ENCODE measurements at places on chromosomes 6 and 20.
A peak's percentile ranks its signal among the peaks of the same experiment; 100 is the strongest.

DNA sequence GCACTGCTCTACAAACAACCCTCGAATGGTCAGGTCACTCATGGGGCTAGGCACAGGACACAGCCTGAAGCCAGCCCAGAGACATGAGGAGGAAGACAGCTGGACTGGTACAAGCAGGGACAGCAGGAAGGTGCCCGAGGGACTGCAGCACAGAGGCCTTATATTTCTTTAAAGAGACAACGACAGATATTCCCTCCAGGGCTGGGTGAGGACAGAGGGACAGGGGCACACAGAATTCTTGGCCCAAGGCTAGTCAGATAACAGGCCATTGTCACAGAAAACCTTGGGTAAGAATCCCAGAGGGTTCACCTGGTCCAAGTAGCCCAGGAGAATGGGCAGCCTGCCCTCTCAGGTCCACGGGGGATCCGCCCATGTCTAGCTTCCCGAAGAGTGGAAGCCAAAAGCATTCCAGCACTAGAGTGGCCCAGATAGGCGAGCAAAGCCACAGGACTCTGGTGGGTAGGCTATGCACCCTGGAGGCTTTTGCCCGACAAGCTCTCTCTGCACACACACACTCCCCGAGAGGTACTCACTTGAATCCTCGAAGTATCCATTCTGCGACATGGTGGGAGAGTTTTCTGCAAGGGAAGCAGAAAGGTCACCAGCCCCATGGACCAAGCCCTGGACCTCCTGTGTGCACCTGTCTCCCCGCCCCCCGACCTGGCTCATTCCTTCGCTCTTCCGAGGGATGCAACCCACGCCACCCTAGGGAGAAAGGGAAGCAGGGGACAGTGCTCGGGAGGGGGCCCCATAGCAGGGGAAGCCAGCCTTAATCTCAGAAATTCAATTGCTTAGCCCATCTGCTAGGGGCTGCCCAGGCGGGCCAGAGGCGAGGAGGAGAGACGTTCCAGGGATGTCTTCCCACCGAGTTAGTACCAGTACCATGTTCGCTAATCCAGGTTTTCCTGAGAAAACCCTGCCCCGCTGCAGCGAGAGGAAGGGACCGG, 1.7 kb downstream of the SLC4A11 start:
- no peak for DNase-seq

GRCh38 chr6:39792540-39793450, 619 bp downstream of the DAAM2 start:
- no peak for DNase-seq

- no peak for DNase-seq
Observed at GRCh38 chr20:19095762-19096161, 116.7 kb upstream of the SLC24A3 start.

DNA sequence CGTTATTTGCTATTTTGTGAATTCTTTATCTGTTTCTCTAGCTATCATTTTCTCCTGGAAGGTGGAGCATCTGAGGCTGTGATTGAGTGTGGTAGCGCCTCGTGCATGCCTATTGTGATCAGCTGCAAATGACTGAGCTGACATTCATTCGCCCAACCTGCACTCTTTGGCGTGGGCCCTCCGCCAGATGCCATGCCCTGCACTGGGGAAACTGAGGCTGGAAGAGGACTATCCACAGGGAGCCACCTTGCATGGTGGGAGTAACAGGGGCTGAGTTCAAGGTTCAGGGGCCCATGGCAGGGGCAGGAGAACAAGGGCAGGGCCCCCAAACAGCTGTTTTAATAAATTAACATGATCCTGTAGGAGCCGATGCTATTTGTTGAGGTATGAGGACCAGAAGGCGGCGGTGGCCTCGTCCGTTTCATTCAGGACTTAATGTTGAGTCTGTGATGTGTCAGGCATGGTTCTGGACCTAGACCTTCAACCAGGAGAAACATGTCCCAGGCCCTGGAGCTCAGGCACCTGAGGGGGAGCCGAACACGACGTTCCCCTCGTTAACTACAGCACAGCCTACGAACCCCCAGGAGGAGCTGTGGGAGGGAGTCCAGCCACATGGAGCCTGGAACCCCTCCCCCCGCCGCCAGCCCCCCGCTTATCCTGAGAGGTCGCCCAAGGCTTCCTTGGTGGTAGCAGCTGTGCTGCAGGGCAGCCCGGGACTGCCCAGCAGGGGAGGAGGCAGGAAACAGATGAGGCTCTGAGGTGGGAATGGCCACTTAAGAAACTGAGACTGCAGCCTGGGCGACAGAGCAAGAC, 242.9 kb downstream of the CDH4 start:
- no peak for DNase-seq

DNA sequence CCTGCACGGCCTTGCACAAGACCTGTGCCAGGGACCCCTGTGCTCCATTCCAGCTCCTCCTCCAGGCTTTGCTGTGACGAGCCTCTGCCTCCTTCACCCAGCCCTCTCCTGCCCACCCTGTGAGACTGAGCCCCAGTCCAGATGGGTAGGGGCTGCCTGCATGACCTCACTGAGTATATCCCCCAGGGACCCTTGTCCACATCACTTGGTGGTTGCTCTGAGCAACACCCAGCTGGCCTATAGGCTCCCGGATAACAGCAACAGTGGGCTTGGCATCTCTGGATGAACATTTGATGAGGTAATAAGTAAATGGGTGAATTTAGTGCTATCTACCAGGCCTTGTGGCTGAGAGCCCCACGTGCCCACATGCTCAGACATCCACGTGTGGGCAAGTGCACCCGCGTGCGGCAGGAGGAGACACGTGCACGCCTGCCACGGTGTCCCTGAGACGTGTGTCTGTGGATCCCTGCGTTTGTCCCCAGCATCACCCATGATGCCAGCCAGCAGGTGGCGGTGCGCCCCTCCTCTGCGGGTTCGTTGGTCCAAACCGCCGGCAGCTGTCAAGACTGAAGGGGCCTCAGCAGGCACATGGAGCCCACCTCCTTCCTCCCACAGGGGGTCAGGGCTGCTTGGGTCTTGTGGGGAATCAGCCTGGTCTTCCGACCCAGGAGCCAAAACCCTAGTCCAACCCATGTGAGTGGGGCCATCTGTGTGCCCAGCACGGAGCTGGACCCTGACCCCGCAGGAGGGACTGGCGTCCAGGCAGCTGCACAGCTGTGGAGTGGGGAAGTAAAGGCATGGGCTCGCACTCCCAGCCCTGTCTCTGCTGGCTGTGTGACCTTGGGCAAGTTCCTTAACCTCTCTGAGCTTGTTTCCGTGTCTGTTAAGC, 45.9 kb downstream of the FGD2 start:
- peak; percentile 94 for DNase-seq

- no peak for DNase-seq
Observed at GRCh38 chr6:158777510-158777909, 41.7 kb downstream of the EZR start.

DNA sequence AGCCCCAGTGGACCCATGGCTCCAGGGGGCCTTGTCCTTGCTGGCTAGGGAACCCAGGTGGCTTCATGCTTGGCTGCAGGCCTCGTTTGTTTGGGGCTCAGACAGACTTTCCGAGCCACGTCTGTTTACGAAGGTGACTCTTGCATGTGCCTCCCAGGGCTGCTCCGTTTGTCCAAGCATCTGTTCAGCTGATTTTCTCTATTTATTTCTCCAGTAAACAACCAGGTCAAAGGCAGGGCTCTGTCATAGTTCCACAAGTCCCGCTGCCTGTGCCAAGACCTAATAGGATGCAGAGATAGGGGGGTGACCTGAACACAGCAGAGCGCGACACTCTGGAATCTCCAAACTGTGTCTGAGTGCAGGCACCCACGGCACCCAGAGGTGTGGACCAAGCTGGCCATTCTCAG, 12.8 kb upstream of the SPO11 start:
- DNase-seq = no peak

GRCh38 chr6:20334334-20334733, 67.3 kb upstream of the E2F3 start:
- DNase-seq = no peak

DNA sequence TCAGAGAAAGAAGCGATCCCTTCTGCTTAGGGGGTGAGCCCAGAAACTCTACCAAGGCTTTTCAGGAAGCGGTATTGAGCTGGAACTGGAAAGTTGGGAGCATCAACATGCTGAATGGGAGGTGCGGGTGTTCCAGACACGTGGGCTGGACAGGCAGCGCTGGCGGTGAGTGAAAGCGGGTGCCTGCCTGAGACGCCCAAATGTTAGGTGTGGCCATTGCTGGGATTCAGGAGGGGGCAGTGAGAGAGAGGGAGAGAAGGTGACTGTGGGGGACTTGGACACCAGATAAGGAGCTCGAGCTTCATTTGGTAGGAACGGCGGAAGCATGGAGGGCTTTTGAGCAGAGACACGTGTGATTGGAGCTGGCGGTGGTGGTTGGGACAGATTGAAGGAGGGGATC, 157.7 kb downstream of the ZDHHC14 start:
- no peak for DNase-seq

GRCh38 chr20:46688151-46689081, 828 bp downstream of the TP53RK start:
- DNase-seq = peak; percentile 5

DNA sequence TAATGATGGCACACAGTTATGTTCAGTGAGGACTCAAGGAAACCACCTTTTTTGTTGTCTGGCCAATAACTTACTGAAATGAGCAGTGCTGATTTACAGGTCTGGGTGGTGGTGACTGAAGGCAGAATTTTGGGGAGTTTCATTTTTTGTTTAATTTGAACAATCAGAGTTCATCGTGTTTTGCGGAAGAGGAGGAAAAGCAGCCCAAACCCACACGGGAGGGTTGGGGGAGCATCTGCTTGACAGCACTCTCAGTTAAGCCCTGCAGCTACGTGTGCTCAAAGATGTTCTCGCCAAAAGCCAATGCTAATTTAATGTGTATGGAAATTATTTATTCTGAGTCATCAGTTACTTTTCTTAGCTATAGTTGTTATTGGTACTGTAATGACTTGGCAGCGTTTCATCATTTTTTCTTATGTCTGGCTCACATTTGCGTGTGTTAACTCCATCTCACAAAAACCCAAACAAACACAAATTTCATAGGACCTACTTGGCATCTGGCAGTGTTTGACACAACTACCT, 89.2 kb downstream of the UST start:
- peak; percentile 73 for DNase-seq

DNA sequence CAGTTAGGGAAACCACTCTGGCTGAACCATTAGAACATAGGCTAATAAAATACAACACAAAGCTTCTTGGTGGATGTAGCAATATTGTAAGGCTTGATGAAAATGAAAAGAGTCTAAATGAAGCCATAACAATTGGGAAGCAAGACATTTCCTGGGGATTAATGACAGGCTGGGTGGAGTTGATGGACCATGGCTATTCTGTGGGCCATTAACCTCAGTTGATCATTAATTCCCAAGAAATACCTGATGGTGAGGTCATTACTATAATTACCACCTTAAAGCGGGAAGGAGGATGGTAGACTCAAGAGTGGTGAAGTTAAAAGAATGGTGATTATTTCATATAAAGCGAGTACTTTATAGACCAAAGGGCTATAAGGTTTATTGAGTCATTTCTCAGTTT, 455.8 kb upstream of the MAP3K7 start:
- no peak for DNase-seq

DNA sequence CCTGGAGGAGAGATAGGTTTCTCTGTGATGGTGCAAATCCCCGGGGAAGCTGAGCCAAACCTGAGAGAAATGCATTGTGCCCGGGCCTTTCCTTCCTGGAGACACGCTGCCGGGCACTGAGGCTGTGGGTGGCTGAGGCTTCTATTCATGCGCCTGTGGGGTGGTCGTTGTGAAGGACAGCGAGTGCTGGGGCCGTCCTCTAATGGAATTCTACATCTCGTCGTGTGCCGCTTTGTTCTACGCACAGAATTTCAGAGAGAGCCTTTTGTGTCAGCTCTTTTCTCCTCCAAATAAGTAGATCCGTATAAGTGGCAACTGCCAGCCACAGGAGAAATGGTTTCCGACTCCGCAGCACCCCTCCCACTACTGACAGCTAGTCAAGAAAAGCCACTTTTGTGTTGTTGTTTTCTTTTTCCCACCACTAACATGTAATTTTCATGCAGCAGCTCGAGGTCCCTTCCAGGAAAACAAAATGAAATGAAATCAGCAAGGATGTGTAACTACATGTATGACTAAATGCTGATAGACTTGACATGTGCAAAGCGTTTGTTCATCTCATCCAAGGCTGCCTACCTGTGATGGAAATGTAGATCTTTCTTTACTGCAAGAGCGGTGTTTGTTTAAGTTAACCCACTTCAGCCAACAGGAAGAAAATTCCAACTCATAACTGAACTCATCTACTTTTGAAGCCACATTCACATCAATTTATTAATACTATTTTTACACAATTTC, 26.4 kb upstream of the PXDC1 start:
- DNase-seq = peak; percentile 39

DNA sequence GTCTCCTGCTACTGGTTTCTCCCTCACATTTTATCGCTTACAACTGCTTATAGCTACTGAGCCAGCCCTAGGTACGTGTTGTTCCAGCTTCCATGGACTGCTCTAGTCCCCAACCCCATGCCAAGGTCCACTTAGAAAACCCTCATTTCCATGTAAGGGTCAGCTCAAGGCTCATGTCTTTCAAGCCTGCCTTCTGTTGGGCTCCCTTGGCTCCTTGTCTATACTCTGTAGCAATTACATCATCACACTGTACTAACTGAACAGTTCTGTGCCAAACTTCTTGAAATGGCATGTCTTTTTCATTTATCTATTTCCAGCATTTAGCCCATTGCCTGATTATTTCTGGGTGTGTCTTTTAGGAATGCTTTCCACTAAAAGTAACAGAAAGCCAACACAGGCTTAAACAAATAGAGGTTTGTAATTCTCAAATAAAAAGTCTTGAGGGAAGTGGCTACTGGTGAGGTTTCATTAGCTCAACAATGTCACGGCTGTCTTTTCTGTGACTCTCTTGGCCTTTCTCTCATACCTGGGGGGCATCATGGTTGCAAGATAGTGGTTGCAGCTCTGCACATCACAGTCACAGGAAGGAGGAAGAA, 317.6 kb downstream of the TPBG start:
- no peak for DNase-seq

DNA sequence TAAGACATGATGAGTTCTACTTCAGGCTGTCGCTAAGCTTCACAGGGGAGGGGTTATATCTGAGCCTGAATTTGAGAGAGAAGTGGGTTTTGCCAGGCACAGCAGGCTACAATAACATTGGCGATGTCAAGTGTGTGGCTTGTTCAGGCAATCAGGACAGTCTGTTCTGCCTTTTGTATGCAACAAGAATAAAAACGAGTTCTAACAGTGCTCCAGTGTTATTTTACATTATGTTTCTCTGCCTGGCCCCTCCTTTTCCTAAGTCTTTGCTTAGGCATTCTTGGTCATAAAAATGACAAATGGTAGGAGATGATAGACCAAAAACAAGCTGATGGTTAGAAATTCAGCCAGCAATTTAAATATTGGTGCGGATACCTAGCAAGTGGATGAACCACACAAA, 26.8 kb downstream of the PAQR8 start:
- no peak for DNase-seq

DNA sequence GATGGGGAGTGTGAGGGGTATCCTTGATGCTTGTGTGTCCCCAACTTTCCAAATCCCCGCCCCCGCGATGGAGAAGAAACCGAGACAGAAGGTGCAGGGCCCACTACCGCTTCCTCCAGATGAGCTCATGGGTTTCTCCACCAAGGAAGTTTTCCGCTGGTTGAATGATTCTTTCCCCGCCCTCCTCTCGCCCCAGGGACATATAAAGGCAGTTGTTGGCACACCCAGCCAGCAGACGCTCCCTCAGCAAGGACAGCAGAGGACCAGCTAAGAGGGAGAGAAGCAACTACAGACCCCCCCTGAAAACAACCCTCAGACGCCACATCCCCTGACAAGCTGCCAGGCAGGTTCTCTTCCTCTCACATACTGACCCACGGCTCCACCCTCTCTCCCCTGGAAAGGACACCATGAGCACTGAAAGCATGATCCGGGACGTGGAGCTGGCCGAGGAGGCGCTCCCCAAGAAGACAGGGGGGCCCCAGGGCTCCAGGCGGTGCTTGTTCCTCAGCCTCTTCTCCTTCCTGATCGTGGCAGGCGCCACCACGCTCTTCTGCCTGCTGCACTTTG, at the start of gene TNF:
Gene TNF, plus strand, starts transcription at position 231 of the 567 bp plus-strand sequence. Its CDS starts 177 bp downstream, at position 408.
- DNase-seq = peak; percentile 95
